ENCODE measurements at places on chromosomes 4 and X. TPM values are rescaled to one million over a fixed set of nuclear protein-coding genes. Genes with fewer than 3 reads are reported as not detected.

Gene CACNA1F
- total RNA-seq: 0.10 TPM

- H3K27me3 ChIP-seq: no peaks in the 10 kb centered on the region
- no peaks in the 10 kb centered on the region for H3K36me3 ChIP-seq
- H3K4me1 ChIP-seq: no peaks in the 10 kb centered on the region
- H3K27ac ChIP-seq: no peak overlapping the region
- no peak overlapping the region for H3K4me3 ChIP-seq
Measured at GRCh38 chrX:50996930-50997329, 86.4 kb downstream of the BMP15 start.

- H3K4me1 ChIP-seq: no peaks in the 10 kb centered on the region
- no peaks in the 10 kb centered on the region for H3K27me3 ChIP-seq
- H3K4me3 ChIP-seq: peak overlapping the region; percentile 54
- H3K27ac ChIP-seq: peak overlapping the region; percentile 63
Measured at GRCh38 chrX:118976599-118977340, 2.4 kb downstream of the LONRF3 start.

DNA sequence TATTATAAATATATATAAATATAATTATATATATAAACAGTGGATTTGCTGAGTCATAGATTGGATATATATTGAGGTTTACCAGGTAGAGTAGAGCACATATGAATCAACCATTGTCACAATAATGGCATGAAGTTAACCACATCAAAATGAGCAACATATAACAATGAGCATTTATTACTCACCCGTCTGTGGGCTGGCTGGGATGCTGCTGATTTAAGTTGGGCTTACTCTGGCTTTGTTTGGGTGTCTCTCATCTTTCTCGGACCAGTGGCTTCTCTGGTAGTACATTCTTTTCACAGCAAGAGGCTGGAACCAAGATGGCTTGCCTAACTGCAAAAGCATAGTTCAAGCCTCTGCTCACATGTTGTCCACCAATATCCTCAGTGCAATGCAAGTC is 111.7 kb upstream of the TAPT1 start:
- H3K4me1 ChIP-seq: no peaks in the 10 kb centered on the region
- H3K27me3 ChIP-seq: no peaks in the 10 kb centered on the region
- DNase-seq: no peak
- no peaks in the 10 kb centered on the region for H3K36me3 ChIP-seq
- H3K4me3 ChIP-seq: no peak overlapping the region
- no peak overlapping the region for H3K27ac ChIP-seq

Gene FAT1
- total RNA-seq: 78.6 TPM

Data from ovary (tissue), 10 donors.